ENCODE measurements at places on chromosomes 3 and 15. TPM values are rescaled to one million over a fixed set of nuclear protein-coding genes. Genes with fewer than 3 reads are reported as not detected.

- DNase-seq: no peak
Measured at GRCh38 chr15:72907733-72908132, 124.2 kb upstream of the ADPGK start.

OGG1 gene
- total RNA-seq: 7.9 TPM

TUSC7 gene
- total RNA-seq: not detected

DNA sequence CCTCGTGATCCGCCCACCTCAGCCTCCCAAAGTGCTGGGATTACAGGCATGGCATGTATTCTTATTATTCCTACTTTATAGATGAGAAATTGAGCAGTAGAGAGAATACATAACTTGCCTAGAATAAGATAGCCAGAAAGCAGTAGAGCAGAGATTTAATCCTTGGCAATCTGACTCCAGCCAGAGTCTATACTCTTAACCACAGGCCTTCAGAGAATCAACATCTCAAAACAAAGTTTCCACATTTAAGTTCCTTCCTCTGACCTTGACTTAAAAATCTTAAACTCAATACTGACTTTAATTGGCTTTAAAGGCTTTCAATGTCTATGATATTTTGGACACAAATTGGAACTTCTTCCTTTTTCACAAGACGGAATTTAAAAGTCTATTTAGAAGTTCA is 37.1 kb downstream of the ZNF106 start:
- DNase-seq: no peak

DNA sequence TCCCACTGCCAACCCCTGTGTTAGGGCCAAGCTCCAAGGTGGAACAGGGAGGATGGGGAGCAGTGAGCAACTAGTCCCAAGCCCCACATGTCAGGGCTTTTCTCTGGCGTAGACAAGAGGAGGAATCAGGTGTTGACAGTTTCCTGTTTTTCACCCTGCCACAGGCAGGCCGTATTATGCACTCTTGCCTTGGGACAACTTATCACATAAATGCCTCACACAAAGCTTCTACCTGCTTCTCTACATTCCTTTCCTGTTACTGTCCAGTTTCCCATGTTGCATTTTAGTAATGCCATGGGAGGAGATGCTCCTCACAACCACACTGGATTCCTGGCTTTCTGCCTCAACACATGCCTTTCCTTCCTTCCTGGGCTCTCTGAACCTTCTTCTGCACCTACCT is 381.2 kb upstream of the ATP11B start:
- no peak for DNase-seq

DNA sequence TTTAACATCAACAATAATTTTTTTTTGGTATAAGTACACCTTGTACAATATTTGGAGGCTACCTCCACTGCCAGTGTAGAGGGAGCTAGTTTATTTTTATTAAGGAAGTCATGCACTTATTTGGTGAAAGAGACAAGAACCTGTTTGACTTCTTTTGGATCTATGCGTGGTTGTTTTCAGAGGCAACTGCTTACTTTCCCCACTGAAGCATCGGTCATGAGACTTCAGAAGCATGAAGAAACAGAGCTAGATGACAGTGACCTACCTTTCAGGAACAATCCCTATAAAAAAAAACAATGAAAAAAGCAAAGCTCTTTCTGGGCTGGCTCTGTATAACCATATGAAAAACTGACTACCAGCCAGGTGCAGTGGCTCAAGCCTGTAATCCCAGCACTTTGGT is 20.0 kb upstream of the ZNF148 start:
- DNase-seq: no peak

FBXW12 gene
- not detected for total RNA-seq

DNA sequence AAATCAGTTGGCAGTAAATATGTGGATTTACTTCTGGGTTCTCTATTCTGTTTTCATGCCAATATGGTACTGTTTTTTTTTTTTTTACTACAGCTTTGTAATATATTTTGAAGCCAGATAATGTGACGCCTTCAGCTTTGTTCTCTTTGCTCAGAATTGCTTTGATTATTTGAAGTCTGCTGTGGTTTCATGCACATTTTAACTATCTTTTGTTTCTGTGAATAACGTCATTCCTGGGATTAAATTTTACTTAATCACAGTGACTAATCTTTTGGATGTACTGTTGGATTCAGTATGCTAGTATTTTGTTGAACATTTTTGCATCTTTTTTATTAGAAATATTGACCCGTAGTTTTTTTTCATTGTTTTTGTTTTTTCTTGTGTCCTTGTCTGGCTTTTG is 576.5 kb downstream of the ZNF385D start:
- DNase-seq: no peak

P2RY13 gene
- 0.76 TPM for total RNA-seq

UQCRC1 gene
- 317 TPM for total RNA-seq

DNA sequence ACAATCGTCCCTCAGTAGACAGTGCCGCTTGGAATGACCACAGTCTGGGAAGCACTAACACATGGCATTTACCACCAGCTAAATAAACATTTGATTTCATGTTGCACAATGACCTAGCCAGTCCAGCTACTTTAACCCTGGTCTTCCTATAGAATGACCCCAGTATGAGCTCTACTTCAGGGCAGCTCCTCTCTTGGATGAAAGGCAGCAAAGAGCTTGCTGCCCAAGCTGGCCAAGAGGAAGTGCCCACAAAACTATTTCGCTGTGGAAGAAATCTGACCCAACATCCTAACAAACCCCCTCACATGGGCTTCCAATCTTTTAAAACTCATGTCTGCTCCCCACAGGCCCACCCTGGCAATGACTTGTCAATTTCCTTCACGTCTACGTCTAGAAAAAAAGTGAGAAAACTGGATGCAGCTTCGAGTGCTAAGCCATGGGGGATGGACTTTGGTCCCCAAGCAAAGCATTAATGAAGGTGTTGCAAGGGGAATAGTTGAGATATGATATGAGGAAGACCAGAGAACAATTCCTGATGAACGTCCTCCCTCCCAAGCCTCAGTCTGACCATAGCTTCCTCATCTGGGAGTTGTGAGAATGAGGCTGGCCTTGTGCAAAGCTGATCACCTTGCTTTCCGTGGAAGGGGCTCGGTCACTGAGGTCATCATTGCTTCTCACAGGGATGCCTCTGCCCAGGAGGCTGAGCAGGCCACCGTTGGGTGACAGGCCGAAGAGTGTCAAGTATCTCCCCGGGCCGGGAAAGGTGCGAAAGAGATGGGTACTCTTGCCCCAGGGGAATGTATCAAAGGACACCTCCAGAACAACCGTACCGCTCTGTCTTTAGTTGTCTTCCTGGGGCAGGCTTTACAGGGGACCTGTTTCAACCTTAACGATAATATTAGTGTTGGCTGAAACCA is 964 bp downstream of the SLC25A20 start:
- DNase-seq: no peak

- peak; percentile 51 for DNase-seq
Measured at GRCh38 chr3:151579571-151580270, 118.9 kb upstream of the IGSF10 start.
